Panc1 (cell line): ENCODE measurements at places on chromosomes 2 and 18. TPM values are rescaled to one million over a fixed set of nuclear protein-coding genes. Genes with fewer than 3 reads are reported as not detected.

DNA sequence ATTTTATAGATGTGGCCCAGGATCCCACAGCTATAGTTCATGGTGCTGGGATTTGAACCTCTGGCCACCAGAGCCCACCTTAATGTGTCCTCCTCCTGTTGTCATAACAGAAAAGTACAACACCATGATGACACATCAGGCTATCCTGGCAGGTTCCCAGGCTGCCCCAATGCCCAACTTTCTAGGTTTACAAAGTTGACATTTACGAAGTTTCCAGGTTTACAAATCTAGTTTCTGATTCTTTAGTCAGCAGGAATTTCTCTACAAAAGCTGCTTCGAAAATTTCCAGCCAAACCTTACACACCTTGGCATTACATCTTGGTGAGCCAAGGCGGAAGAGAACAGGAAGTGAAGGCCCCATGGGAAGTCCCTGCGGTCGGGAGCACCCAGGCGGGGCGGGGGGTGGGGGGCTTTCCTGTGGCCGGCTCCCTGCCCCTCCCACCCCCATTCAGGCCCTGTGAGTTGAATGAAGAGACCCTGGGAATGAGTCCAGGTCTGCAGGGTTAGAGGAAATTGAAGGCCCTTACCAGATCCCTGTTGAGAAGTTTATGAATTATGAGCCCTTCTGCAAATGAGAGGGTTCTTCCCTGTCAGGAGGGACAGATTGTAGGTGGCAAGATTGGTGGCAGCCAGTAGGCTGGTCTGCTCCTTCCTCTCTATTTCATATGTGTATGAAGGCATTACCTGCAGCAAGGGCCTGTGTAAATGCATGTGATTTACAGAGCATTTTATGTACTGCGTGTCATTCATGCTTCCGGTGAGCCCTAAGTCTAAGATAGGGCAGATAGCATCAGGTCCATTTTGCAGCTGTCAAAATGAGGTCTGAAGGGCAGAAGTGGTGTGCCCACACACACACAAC, 11.1 kb upstream of the IL1RN start:
- H3K36me3 ChIP-seq, result no peaks in the 10 kb centered on the region
- DNase-seq, result no peak
- no peak overlapping the region for H3K4me3 ChIP-seq
- 0 out of 2 replicates have a peak, but pooled peaks cover 3% of the 10 kb centered on the region for H3K27me3 ChIP-seq
- no peak overlapping the region for H3K27ac ChIP-seq

GRCh38 chr2:221716426-221717303, 144.6 kb upstream of the EPHA4 start:
- no peaks in the 10 kb centered on the region; the same call in 1 of the 2 replicates for H3K4me1 ChIP-seq
- no peak overlapping the region for H3K4me3 ChIP-seq
- H3K36me3 ChIP-seq, result no peaks in the 10 kb centered on the region
- DNase-seq, result no peak
- H3K27me3 ChIP-seq, result no peaks in the 10 kb centered on the region

GRCh38 chr18:3652380-3653262, 202.6 kb downstream of the TGIF1 start:
- peak; percentile 97 for DNase-seq
- peaks cover 76% of the 10 kb centered on the region for H3K4me1 ChIP-seq
- H3K4me3 ChIP-seq, result peak overlapping the region; percentile 53
- H3K36me3 ChIP-seq, result no peaks in the 10 kb centered on the region
- no peaks in the 10 kb centered on the region for H3K27me3 ChIP-seq
- H3K27ac ChIP-seq, result peak overlapping the region; percentile 100

GRCh38 chr2:172931256-172931894, 144.3 kb upstream of the MAP3K20 start:
- no peak overlapping the region for H3K27ac ChIP-seq
- no peak for DNase-seq
- H3K4me1 ChIP-seq, result peaks cover 4% of the 10 kb centered on the region; the same call in 1 of the 2 replicates

DNA sequence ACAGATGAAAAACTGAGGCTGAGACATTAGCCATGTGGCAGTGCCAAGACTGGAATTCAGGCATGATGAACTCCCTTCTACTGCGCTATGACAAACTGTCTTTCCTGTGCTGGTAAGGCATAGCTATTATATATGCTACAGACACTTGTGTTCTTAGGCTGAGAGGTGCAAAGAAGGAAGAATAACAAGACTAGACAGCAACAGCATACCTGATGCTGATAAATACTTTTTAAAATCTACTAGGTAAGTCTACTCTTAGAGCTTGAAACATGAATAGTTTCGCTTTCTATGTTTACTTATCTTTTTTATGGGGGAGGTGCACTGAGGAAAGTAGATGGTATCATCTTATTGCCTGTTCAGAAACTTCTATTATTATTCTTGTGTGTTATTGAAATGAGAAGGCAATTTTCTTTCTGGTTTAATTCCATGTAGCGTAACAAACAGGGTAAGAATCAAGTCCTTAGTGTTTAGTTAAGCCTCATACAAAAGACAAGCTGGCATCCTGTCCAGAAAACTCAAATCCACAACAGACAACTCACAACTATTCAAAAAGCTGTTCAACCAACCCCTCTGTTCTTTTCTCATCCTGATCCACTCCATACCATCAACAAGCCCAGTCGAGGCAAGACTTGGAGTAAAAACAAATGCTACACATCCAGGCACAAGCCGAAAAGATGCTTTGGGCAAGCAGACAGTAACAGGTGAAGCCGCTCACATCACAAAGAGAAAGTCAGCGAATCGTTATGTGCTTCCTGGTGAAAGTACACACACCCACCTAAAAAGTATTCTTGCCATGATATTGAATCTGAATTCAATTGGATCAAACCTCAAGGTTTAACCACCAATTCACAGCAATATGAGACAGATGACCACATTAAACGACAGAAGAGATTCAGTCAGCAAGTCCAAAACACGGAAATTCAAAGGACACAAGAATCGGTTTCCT, 1.5 kb downstream of the TTC32 start:
- H3K27ac ChIP-seq, result peak overlapping the region; percentile 94
- H3K27me3 ChIP-seq, result no peaks in the 10 kb centered on the region
- H3K4me3 ChIP-seq, result peak overlapping the region; percentile 98
- H3K36me3 ChIP-seq, result peaks cover 8% of the 10 kb centered on the region
- H3K4me1 ChIP-seq, result peaks cover 43% of the 10 kb centered on the region

SPR gene
- total RNA-seq, result 75.4 TPM

- H3K27me3 ChIP-seq, result no peaks in the 10 kb centered on the region
- no peaks in the 10 kb centered on the region for H3K4me1 ChIP-seq
- H3K36me3 ChIP-seq, result no peaks in the 10 kb centered on the region
- no peak overlapping the region for H3K27ac ChIP-seq
- H3K4me3 ChIP-seq, result no peak overlapping the region
Observed at GRCh38 chr2:7044253-7045250, 127.3 kb downstream of the RNF144A start.
